ENCODE measurements at places on chromosomes 7 and 10. TPM values are rescaled to one million over a fixed set of nuclear protein-coding genes. Genes with fewer than 3 reads are reported as not detected.

DNA sequence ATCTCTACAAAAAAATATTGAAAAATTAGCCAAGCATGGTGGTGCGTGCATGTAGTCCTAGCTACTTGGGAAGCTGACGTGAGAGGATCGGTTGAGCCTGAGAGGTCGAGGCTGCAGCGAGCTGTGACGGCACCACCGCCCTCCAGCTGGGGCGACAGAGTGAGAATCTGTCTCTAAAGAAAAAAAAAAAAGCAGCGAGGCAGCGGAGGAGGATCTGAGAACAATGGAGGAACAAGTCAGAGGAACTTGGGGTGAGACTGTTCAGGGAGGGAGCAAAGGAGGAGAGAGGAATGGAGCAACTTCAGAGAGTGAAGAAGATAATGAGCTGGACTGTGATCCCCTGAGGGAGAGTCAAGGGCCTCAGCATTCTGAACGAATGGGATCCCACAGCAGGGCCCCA lies 85.4 kb downstream of the MKX start:
- DNase-seq, result no peak
- no peaks in the 10 kb centered on the region for H3K27me3 ChIP-seq
- no peak overlapping the region for H3K4me3 ChIP-seq
- H3K4me1 ChIP-seq, result no peaks in the 10 kb centered on the region
- no peaks in the 10 kb centered on the region for H3K36me3 ChIP-seq

GRCh38 chr10:98384531-98385133 lies 30.4 kb downstream of the PYROXD2 start:
- peaks cover 6% of the 10 kb centered on the region for H3K36me3 ChIP-seq
- H3K27me3 ChIP-seq, result no peaks in the 10 kb centered on the region
- H3K4me1 ChIP-seq, result no peaks in the 10 kb centered on the region
- no peak for DNase-seq
- no peak overlapping the region for H3K4me3 ChIP-seq
- H3K27ac ChIP-seq, result no peak overlapping the region

DNA sequence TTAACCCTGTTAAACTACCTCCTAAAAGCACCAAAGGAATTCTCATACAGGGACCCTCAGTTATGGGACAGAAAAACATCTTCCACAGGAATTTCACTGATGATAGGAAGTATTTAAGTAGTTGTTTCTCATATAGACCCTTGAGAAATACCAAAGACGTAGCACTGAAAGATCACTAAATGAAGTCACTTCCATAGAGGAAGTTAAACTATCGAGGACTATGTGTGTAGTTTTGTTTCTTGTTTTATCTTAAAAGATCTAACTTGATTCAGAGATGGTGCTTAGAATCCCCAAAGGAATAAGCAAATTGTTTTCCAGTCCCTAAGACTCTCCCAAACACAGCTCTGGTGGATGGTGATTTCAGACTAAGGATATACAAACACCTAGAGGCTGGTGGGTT lies 94.8 kb upstream of the AFAP1L2 start:
- H3K4me1 ChIP-seq, result no peaks in the 10 kb centered on the region
- no peak overlapping the region for H3K27ac ChIP-seq
- DNase-seq, result no peak
- H3K4me3 ChIP-seq, result no peak overlapping the region

DNA sequence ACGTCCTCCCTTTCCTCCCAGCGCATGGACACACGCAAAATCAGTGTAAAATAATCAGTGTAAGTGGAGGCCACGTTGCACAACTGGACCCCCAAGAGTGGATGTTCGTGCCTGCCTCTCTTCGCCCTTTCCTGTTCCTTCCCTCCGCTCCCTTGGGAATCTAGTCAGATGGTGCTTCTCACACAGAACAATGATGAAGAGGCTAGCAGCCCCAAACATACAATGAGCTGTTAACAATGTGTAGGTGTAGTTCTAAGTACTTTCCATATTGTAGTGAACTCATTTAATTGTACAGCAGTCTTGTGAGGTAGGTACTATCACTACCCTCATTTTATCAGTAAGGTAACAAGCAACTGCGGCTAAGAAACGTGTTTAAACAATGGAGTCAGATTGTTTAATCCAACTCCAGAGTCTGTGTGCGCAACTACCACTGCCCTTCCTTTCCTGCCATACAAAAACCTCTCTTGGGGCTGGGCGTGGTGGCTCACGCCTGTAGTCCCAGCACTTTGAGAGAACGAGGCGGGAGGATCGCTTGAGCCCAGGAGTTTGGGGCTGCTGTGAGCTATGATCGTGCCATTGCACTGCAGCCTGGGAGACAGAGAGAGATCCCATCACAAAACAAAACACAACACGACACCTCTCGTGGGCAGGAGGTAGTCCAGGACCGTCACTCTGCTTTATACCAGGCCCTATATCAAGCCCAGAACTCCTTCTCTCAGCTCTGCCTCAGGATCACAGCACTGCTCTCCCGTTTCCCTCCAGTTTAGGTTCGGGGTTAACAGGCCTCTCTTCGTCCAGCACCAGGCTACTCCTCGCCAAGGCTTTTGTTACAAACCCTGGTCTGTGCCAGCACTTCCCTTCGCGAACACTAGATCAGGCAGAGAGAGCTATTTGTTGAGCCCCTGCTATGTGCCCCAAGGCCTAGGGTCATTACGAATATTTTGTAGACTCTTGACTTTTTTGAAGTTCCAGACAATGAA lies 1.1 kb downstream of the FKBP9 start:
- DNase-seq, result no peak
- H3K27ac ChIP-seq, result peak overlapping the region; percentile 88
- H3K36me3 ChIP-seq, result no peaks in the 10 kb centered on the region
- peak overlapping the region; percentile 79 for H3K4me3 ChIP-seq
- H3K4me1 ChIP-seq, result peaks cover 15% of the 10 kb centered on the region

DNA sequence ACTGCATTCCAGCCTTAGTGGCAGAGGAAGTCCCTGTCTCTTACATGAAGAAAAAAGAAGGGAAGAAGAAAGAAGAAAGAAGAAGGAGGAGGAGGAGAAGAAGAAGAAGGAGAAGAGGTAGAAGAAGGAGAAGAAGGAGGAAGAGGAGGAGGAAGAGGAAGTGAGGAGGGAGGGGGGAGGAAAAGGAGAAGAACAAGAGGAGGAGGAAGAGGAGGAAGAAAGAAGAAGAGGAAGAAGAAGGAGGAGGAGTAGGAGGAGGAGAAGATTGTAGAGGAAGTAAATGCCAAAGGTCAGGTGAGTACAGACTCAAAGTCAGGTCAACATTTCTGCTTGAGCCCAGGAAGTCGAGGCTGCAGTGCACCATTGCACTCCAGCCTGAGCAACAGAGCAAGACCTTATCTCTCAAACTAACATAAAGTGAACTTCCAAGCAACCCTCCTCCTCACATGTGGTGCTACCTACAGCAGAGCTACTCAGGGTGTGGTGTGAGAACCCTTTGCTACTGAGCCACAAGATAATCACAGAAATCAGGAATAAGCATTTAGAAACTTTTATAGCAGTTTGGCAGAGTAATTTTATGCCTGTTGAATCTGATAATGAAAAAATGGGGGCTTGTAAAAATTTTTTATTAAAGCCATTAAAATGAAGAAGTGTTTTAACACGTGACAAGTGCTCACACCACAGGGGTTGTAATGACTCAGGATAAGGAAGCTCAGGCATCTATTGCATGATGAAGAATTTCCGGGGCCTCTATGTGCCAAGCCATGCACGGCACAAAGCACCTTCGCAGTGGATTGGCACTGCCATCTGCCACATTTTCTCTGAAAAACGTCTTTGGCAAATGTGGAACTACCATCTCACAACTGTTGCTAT lies 224.9 kb upstream of the AUTS2 start:
- peak overlapping the region; percentile 10 for H3K4me3 ChIP-seq
- H3K27me3 ChIP-seq, result no peaks in the 10 kb centered on the region
- no peak overlapping the region for H3K27ac ChIP-seq
- H3K36me3 ChIP-seq, result no peaks in the 10 kb centered on the region
- no peaks in the 10 kb centered on the region for H3K4me1 ChIP-seq
- DNase-seq, result no peak

GRCh38 chr10:60883187-60883586 lies 60.8 kb downstream of the RHOBTB1 start:
- peaks cover 6% of the 10 kb centered on the region for H3K36me3 ChIP-seq
- H3K27me3 ChIP-seq, result no peaks in the 10 kb centered on the region
- H3K4me3 ChIP-seq, result no peak overlapping the region
- no peak for DNase-seq
- no peak overlapping the region for H3K27ac ChIP-seq

The RAB18 gene
- 35.5 TPM for total RNA-seq

The SPDYE18 gene
- total RNA-seq, result not detected

The OR13A1 gene
- 0.85 TPM for total RNA-seq

The CACNB2 gene
- total RNA-seq, result 4.5 TPM

GRCh38 chr10:3538291-3538655 lies 246.7 kb downstream of the KLF6 start:
- H3K4me1 ChIP-seq, result peaks cover 21% of the 10 kb centered on the region
- DNase-seq, result no peak
- H3K36me3 ChIP-seq, result no peaks in the 10 kb centered on the region
- peak overlapping the region; percentile 73 for H3K27ac ChIP-seq
- no peaks in the 10 kb centered on the region for H3K27me3 ChIP-seq

DNA sequence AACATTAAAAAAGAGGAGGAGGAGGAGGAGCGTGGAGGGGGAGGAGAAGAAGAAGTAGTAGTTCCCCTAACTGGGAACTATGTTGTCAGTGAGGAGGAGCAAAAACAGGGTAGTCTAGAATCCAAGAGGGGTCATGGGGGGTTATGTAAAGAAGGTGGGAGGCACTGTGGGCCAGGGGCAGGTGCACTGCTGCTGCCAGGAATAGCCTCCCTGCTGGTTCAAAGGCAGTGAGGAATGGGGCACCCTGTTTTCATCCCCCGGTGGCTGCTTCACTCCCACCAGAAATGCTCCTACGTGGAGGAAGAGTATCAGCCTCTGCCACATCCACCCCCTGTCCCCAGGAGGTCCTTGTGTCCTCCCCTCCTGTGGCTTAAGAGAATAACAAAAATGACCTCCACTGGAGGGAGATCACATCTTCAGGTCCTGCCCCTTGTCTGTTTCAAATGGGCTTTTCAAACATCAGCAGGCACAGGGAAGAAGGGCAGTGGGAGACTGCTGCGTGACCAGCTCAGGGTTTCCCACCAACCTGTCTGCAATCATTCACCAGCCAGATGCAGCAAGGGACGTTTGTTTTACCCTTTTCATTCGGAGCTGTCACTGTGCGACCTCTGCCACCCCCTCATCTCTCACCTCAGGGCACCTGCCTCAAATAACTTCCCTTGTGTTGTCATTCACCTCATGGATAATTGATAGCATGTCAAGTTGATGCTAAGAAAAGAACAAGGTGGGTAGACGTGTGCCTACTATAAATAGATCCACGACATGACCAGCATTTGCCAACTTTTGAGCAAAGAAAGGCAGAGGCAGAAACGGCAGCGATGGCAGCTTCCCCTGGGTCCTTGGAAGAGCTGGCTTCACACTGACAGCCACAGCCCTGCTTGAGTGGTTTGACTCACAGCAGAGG lies 92.6 kb downstream of the DGKI start:
- DNase-seq, result no peak
- H3K4me3 ChIP-seq, result peak overlapping the region; percentile 52
- H3K36me3 ChIP-seq, result no peaks in the 10 kb centered on the region
- peak overlapping the region; percentile 33 for H3K27ac ChIP-seq
- H3K4me1 ChIP-seq, result peaks cover 16% of the 10 kb centered on the region
